ENCODE measurements at places on chromosomes 6 and 20. TPM values are rescaled to one million over a fixed set of nuclear protein-coding genes. Genes with fewer than 3 reads are reported as not detected.

SLPI gene
- 173 TPM for total RNA-seq

GNRH2 gene
- total RNA-seq = not detected

SLC52A3 gene
- total RNA-seq = not detected

ADGRF4 gene
- not detected for total RNA-seq

UNC5CL gene
- total RNA-seq = 14.2 TPM

RWDD2A gene
- 2.4 TPM for total RNA-seq

SASH1 gene
- total RNA-seq = 12.0 TPM

DNA sequence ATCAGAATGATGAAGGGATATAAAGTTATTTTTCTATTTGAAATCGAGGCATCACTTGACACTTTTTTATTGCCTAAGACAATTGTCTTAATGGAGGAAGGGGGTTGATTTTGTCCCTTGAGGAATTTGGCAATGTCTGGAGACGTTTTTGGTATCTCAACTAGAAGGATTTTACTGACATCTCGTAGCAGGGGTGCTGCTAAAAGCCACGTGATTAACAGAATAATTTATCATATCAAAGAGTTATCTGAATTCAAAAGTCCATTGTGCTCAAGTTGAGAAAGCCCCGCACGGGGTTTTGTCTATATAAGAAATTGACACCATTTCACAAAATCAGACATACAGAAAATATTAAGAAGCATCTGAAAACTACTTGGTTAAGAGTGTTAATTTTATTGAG is 1.5 kb upstream of the TAAR6 start:
- no peaks in the 10 kb centered on the region for H3K4me1 ChIP-seq
- no peak for DNase-seq
- H3K4me3 ChIP-seq = no peak overlapping the region
- H3K27me3 ChIP-seq = no peaks in the 10 kb centered on the region

GRCh38 chr6:119140196-119141140 is 62.0 kb upstream of the FAM184A start:
- no peaks in the 10 kb centered on the region for H3K4me1 ChIP-seq
- no peaks in the 10 kb centered on the region for H3K27me3 ChIP-seq
- no peak overlapping the region for H3K4me3 ChIP-seq
- no peaks in the 10 kb centered on the region for H3K36me3 ChIP-seq

DNA sequence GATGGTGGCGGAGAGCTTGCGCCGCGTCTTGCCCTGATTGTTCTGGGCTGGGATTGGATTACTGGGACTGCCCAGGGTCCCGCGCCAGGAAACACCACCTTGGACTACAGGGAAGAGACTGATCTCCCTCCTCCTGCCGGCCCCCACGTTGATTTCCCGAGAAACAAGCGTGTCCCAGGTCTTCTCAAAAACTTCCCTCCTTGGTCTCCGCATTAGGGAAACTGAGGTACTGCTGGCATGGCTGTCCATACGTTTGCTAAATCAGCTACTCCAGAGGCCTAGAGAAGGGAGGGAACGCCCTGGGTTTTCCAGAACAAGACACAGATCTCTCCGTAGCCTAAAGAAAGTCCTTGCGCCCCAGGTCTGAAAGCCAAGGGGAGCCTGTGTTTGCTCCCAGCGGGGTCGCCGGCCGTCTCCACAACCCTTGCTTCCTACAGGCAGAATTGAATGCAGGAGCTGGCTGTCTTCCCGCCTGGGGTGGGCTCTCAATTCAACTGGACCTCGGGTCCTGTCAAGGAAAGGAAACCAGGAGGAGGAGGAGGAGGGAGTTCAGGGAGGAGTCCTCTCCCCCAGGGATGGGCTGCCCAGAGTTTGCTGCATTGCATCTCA is 29.2 kb downstream of the TFAP2A start:
- H3K36me3 ChIP-seq = no peaks in the 10 kb centered on the region
- H3K27ac ChIP-seq = no peak overlapping the region
- H3K27me3 ChIP-seq = peaks cover 22% of the 10 kb centered on the region
- H3K4me1 ChIP-seq = peaks cover 6% of the 10 kb centered on the region

DNA sequence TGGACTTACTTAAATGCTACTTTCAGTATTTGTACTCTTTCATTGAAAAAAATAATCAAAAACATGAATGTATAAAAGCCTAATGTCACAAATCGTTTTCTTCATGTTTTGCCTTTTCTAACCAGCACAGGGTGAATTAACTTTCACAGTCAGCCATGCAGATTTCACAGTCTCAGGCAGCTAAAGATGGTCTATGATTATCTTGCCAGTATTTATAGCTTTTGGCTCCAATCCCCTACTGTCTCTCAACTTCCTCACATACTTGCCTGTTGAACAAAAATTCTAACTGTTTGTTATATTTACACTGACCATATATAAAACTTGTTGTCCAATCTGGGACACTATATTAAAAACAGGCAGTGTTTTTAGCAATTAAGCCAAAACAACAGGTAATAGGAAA is 358.2 kb downstream of the ARHGAP18 start:
- H3K27ac ChIP-seq = no peak overlapping the region
- H3K4me3 ChIP-seq = no peak overlapping the region
- no peaks in the 10 kb centered on the region for H3K36me3 ChIP-seq
- no peaks in the 10 kb centered on the region for H3K27me3 ChIP-seq

- no peak for DNase-seq
- no peaks in the 10 kb centered on the region for H3K36me3 ChIP-seq
- H3K27ac ChIP-seq = peak overlapping the region; percentile 93
- peaks cover 19% of the 10 kb centered on the region for H3K4me1 ChIP-seq
- H3K4me3 ChIP-seq = no peak overlapping the region
These were observed 144.2 kb upstream of the TNFAIP3 start for GRCh38 chr6:137722749-137723272.

DNA sequence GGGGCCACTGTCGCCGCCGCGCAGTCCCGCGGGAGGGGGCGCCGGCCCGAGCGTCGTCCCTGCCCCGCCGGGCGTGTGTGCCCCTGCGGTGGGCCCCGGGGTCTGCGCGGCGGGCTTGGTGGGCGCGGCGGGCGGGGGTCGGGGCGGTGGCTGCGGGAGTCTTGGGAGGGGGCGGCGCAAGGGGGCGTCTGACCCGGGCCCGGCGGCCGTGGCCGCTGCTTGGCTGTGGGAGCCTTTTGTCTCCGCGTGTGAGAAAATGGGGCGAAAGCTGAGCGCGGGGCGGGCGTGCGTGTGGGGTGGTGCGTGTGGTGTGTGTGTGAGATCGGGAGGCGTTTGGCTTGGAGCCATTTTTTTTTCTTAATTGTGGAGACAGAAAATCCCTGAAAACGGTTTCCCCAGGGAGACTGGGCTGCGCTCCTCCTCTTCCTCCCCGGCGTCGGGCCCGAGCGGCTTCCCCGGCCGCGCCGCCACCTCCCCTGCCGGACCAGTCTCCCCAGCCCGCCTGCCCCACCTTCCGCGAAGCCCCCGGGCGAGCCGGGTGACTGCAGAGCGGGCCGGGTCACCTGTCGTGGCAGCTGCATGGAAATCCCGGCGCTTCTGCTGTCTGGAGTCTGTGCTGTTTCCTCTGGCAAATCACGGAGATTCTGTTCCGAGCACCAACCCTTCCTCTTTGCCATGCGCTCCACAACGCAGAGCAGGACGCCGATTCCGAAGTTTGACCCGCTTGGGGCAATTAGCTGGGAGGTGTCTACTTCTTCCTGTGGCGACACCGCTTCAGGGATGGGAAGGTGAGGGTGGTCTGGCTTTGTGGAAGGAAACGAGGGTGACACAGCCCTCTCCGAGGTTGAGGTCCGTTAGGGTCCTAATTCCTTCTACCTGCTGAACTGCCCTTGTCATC is 64.4 kb downstream of the GTF2H5 start:
- peak; percentile 66 for DNase-seq
- H3K27me3 ChIP-seq = no peaks in the 10 kb centered on the region
- peak overlapping the region; percentile 86 for H3K27ac ChIP-seq
- peak overlapping the region; percentile 62 for H3K4me3 ChIP-seq

- no peaks in the 10 kb centered on the region for H3K27me3 ChIP-seq
- H3K27ac ChIP-seq = no peak overlapping the region
- no peaks in the 10 kb centered on the region for H3K36me3 ChIP-seq
- no peaks in the 10 kb centered on the region for H3K4me1 ChIP-seq
- DNase-seq = no peak
- no peak overlapping the region for H3K4me3 ChIP-seq
These were observed 302.3 kb downstream of the PLCB1 start for GRCh38 chr20:8434326-8434876.

GRCh38 chr6:6328451-6328850 is 8.0 kb upstream of the F13A1 start:
- no peak for DNase-seq
- H3K4me1 ChIP-seq = no peaks in the 10 kb centered on the region
- no peaks in the 10 kb centered on the region for H3K27me3 ChIP-seq
- H3K27ac ChIP-seq = no peak overlapping the region

- H3K27ac ChIP-seq = no peak overlapping the region
- no peaks in the 10 kb centered on the region for H3K27me3 ChIP-seq
- DNase-seq = no peak
- no peaks in the 10 kb centered on the region for H3K36me3 ChIP-seq
- H3K4me3 ChIP-seq = no peak overlapping the region
These were observed 280.4 kb upstream of the TAB2 start for GRCh38 chr6:149037051-149037671.

GRCh38 chr6:168778201-168778600 is 337.2 kb downstream of the SMOC2 start:
- no peak overlapping the region for H3K4me3 ChIP-seq
- no peak overlapping the region for H3K27ac ChIP-seq
- H3K27me3 ChIP-seq = no peaks in the 10 kb centered on the region
- H3K4me1 ChIP-seq = no peaks in the 10 kb centered on the region

GRCh38 chr20:10352934-10353824 is 80.8 kb downstream of the MKKS start:
- no peaks in the 10 kb centered on the region for H3K36me3 ChIP-seq
- no peak for DNase-seq
- H3K4me3 ChIP-seq = no peak overlapping the region
- H3K27me3 ChIP-seq = no peaks in the 10 kb centered on the region
- H3K4me1 ChIP-seq = no peaks in the 10 kb centered on the region
- peak overlapping the region; percentile 2 for H3K27ac ChIP-seq

DNA sequence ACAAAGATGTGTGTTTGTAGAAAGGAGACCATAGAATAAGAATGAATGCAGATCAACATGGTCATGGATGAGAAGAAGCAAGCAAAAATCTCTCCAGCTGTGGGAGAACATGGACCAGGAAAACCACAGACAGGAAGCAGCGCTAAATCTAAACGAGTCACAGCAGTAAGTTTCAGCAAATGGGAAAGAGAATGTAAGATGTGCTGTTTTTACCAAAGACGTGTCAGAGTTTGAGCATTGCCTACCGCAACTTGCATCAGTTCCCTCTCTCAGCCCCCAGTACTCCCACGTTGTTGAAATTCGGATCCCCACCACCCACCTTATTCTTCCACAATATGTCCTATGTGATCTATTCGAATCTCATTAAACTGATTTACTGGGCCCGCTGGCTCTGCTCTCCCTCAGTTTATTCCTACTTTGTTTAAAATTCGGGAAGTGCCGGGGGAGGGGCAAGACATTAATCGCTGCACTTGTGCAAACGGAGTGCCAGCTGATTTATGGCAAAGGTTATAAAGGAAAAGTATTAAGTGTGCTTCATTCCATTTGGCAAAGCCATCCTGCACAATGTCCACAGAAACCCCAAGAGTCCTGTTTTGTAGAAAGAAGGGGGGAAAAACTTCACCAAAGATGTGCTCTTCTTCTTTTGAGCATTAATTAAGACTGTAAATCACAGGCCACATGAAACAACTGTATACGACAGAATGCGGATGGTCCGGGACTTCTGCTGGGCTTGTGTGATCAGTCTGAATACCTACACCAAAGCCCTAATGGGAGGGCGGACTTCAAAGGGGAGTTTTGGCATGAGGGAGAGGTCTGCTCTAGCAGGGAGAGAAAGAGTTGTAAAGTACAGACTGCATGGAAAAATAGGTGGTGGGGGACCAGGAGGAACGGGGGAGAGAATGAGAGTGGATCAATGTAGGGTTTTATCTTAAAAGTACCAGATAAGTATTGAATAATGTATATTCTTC is 59.1 kb upstream of the PRDM1 start:
- no peaks in the 10 kb centered on the region for H3K27me3 ChIP-seq
- no peak for DNase-seq
- H3K36me3 ChIP-seq = no peaks in the 10 kb centered on the region
- no peaks in the 10 kb centered on the region for H3K4me1 ChIP-seq
- no peak overlapping the region for H3K4me3 ChIP-seq

DNA sequence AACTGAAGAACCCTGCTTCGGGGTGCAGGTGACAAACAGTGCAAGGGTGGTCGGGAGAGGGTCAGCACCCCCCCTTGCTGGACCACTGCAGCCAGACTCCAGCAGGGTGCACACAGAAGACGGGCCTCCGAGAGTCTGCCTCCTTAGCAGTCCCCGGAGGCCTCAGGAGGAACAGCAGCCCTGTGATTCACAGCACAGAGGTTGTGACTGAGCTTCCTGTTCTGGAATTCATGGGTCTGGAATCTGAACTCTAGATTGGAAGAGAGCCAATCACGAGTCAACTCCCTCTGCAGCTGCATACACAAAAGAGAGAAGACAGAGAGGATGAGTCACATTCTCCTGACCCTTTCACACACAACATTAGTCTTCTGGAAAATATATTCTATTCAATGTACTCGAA is 249.0 kb upstream of the OPRM1 start:
- DNase-seq = no peak
- H3K27ac ChIP-seq = no peak overlapping the region
- no peaks in the 10 kb centered on the region for H3K27me3 ChIP-seq
- H3K4me1 ChIP-seq = no peaks in the 10 kb centered on the region

- H3K4me1 ChIP-seq = no peaks in the 10 kb centered on the region
- no peaks in the 10 kb centered on the region for H3K27me3 ChIP-seq
- no peak for DNase-seq
- no peaks in the 10 kb centered on the region for H3K36me3 ChIP-seq
These were observed at the start of gene EBF4 for GRCh38 chr20:2692036-2692885. Gene EBF4 (plus strand): TSS chr20:2692780. CDS start chr20:2693646, 866 bp downstream.

- H3K4me1 ChIP-seq = no peaks in the 10 kb centered on the region
- no peaks in the 10 kb centered on the region for H3K27me3 ChIP-seq
- H3K36me3 ChIP-seq = no peaks in the 10 kb centered on the region
- no peak overlapping the region for H3K4me3 ChIP-seq
- H3K27ac ChIP-seq = no peak overlapping the region
- DNase-seq = no peak
These were observed 42.9 kb downstream of the C6orf132 start for GRCh38 chr6:42099340-42100028.

DNA sequence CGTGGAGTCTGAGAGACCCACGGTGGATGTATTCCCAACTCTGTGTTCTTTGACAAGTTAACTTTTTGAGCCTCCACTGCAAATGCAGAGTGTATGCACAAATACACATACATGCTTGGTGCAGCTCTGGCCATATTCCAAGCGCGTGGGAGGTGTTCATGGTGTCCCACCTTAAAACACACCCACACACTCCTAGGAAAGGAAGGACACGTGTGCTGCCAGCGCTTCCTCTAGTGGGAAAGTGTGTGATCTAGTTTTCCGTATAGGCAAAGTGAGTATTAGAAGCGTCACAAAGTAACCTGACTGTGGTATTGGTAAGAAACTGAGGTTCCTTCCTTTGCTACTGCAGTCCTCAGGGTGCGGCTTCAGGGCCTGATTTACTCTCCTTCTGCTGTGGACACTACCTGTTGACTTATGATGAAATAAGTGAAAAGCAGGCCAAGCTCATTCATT is 36.0 kb upstream of the MPC1 start:
- H3K27me3 ChIP-seq = no peaks in the 10 kb centered on the region
- peaks cover 17% of the 10 kb centered on the region for H3K4me1 ChIP-seq
- no peak overlapping the region for H3K27ac ChIP-seq
- H3K4me3 ChIP-seq = no peak overlapping the region
- no peaks in the 10 kb centered on the region for H3K36me3 ChIP-seq
- no peak for DNase-seq
